ENCODE measurements at places on chromosomes 6 and 20.

DNA sequence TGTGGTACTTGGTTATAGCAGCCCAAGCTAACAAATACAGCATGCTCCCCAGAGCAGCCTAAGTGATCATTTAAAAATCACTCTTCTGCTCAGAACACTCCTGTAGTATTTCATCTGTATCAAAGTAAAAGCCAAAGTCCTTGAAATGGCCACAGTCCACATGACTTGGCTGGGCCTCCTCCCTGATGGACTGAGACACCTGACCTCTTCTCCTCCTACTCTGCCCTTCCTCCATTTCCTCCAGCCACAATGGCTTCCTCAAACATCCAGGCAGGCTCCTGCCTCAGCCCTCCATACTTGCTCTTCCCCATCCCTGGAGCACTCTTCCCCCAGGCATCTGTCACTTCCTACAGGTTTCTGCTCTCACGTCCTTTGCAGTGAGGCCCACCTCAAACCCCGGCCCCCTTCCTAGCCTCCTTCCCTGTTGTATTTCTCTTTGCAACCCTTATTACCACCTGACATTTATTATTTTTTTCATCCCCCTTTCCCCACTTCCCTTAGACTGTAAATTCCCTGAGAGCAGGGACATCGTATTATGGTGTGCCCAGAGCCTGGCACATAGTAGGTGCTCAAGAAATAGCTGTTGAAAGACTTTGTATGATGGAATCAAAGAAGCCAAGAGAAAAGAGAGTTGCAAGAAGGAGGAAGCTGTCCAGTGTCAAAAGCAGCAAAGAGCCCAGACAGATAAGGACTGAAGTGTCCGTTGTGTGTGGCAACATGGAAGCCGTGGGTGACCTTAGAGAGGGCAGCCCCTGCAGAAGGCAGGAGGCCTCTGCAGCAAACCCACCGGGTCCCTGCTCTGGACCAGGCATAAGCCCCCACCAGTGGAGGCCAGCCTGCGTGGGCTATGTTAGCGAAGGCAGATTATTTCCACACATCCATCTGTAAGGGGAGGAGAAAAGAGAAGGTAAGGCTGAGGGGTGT, 87.5 kb downstream of the TRERF1 start:
- DNase-seq: no peak

GRCh38 chr6:72621291-72622093, at the start of gene KCNQ5:
TSS of gene KCNQ5 (plus strand) at chr6:72622064.
- no peak for DNase-seq

- DNase-seq: no peak
Observed at GRCh38 chr6:166105341-166106075, 62.1 kb downstream of the TBXT start.

GRCh38 chr20:5570452-5570851, 179.7 kb upstream of the SHLD1 start:
- no peak for DNase-seq

DNA sequence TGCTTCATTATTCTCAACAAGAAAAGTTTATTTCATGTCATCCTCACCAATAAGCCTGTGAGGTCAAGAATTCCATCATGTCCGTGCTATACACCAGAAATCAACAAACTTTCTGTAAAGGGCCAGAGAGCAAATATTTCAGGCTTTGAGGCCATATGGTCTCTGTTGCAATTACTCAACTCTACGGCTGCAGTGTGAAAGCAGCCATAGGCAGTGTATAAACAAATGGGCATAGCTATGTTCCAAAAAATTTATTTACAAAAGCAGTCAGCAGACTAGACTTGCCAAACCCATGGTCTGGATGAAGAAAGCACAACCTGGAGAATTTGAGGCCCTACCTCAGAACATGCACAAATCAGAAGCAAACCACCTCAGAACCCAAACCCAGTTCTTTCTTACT, 118.5 kb downstream of the PCSK2 start:
- no peak for DNase-seq

DNA sequence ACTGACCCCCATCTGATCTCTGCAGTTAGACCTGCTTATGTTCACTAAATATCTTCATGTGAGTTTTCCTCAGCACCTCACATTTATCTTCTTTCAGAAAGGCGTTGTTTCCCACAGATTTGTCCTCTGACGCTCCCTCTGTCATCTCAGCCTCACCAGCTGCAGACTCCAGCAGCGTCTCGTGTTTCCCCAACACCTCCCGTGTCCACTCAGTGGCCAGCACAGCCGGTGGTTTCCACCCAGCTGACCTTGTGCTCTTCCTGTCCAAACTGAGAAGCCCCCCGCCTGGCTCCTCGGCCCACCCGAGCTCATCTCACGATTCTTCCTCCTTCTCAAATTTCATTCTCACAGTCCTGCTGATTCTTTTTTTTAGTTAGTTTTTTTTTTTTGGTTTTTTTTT, 12.5 kb downstream of the ERMARD start:
- DNase-seq: no peak

DNA sequence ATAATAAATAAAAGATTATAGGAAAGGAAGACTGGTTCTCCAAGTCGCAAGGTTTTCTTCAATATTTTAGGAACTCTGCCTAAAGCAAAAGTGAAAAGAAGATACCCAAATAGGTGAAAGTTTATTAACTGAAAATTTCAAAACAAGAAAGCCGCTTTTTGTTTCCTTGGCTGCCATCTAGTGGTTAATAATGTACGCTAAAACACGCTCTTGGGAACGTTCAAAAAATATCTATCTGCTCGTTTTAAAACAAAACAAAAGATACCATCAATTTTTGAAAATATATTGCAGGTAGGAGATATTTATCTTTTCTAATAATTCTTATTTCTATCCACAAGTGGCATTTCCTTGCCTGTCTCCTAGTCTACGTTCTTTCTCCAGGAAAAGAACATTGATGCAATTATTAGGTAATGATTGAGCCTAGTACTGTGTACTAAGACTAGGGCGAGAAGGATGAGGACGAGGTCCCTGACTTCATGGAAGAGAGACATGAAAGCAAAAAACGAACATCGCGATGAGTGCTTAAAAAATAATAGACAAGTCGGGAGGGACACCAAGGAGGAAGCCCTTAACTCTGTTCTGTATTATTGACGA, 97.2 kb downstream of the SPTLC3 start:
- no peak for DNase-seq

- DNase-seq: no peak
Observed at GRCh38 chr6:16249971-16250370, 11.6 kb downstream of the GMPR start.

- DNase-seq: no peak
Observed at GRCh38 chr6:121724576-121724975, 289.1 kb downstream of the GJA1 start.

DNA sequence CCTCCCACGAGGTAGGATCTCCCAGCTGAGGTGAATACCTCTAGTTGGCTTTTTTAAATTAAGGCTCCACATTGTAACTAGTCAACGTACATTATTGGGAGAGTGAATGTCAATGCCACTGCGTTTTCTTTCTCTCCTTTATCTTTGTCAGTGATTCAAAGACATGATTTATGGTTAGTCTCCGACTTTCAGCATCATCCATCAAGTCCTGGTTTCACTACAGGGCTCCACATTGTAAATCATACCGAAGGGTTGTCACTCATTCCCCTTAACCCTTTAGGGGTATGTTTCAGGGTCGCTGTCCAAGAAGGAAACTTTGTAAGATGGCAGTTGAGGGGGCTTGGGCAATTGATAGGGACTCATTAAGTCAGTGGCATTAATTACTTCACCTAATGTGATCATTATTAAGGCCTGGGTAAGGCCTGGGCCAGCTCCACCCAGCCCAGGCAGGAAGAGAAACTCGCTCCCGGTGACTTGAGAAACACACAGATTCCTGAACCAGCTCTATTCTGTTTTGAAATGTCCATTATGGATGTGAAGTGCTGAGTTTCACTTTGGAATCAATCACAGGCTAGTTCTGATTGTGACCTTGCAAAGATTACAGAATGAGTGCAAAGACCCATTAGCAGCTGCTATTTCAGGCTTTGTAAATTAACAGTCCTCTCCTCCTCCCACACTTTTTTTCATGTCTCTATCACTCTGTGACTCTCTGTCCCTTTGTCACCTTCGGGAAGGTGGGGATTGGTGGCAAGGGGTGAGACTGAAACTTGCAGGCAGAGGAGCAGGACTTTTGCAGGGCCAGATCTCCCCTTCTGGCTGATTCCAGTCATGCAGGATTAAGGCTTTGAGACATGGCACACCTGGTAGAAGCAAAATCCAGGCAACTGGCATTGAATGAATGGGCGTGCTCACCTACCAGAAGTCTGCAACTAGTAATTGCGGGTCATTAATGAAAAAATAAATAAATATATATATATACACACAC, 222.4 kb downstream of the TSHZ2 start:
- no peak for DNase-seq

- no peak for DNase-seq
Observed at GRCh38 chr6:7261032-7261841, 51.8 kb downstream of the SSR1 start.

DNA sequence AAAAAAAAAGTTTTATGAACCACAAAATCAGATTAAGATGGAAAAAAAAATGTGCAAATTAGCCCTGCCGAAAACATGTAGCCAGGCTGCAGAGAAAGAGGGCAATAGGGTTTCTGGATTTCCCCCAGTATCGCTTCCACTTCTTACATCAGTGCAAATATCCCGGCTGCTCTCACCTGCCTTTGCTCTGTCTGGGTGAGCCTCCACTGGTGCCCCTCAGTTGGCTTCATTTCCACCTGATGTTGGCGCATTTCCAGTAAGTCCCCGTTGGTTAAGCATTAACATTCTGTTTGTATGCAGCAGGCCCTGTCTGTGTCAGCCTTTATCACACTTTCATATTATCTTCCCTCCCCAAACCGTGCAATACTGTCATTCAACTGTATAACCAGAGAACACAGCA, 215.1 kb downstream of the CBLN4 start:
- DNase-seq: no peak

DNA sequence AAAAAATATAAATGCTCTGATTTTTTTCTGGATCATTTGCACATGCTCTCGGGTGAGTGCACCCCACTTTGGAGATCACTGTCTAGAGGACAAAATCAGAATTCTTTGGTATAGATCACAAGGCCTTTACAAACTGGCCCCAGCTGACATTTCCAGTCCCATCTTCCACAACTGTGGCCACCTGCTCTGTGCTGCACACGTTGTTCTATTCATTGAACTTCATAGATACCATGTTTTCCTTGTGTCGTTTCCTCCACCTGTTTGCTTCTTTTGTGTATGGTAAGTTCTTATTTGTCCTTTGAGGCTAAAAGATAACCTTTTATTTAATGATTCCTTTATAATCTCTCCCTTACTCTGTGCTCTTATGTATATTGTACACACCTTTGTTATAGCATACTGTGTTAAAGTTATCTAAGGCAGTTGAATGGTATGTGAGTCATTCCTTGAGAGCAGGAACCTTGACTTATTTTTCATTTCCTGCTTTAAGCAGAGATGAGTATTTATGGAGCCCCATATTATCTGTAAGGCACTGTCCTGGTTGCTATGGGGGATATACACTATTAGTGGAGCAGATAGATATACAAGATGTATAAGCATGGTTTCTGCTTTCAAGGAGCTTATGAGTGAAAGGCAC, 12.0 kb upstream of the SLC17A5 start:
- no peak for DNase-seq

- DNase-seq: peak; percentile 87
Observed at GRCh38 chr20:34363062-34363464, at the start of gene ITCH. TSS of gene ITCH (plus strand) at chr20:34363273. CDS start at chr20:34393812, 30,539 bp downstream.

DNA sequence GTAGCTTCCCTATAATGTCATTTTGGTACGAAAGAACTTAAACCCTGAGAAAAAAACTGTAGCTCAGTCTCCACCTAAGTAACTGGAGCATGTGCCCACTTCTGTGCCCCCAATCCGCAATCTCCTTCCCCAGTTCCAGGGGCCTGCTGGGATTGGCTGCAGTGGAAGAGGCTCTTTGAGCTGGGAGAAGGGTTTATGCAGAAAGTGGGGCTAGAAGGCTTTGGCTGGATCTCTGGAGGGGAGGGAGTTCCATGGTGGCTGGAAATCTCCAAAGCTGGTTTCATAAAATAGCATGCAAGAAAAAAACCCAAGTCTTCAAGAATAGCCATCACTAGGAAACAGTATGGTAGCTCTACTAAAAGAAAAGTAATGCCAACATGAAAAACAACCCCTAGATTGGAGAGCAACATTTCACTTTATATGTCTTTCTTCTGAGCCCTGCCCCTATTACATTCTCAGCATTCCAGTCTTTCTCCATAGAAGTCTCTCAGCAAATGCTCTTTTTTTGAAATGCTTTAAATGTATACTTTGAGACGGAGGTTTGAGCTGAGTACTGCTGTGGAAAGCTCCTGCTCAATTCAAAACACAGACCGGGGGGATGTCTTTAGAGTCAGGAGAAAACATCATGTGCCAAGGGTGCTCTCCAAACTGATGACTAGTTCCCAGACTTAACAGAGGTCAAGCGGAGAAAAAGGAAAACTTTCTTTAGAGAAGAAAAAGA, 36.0 kb upstream of the FOXO3 start:
- no peak for DNase-seq

GRCh38 chr6:9437836-9438235, 977.0 kb downstream of the TFAP2A start:
- DNase-seq: no peak

GRCh38 chr6:84882768-84883766, 118.7 kb upstream of the TBX18 start:
- DNase-seq: no peak

GRCh38 chr20:50073500-50073899, 39.5 kb downstream of the UBE2V1 start:
- DNase-seq: no peak
